ENCODE measurements at places on chromosomes 6 and 20.

- DNase-seq: no peak
Measured at GRCh38 chr6:89689732-89690131, 51.2 kb upstream of the LYRM2 start.

DNA sequence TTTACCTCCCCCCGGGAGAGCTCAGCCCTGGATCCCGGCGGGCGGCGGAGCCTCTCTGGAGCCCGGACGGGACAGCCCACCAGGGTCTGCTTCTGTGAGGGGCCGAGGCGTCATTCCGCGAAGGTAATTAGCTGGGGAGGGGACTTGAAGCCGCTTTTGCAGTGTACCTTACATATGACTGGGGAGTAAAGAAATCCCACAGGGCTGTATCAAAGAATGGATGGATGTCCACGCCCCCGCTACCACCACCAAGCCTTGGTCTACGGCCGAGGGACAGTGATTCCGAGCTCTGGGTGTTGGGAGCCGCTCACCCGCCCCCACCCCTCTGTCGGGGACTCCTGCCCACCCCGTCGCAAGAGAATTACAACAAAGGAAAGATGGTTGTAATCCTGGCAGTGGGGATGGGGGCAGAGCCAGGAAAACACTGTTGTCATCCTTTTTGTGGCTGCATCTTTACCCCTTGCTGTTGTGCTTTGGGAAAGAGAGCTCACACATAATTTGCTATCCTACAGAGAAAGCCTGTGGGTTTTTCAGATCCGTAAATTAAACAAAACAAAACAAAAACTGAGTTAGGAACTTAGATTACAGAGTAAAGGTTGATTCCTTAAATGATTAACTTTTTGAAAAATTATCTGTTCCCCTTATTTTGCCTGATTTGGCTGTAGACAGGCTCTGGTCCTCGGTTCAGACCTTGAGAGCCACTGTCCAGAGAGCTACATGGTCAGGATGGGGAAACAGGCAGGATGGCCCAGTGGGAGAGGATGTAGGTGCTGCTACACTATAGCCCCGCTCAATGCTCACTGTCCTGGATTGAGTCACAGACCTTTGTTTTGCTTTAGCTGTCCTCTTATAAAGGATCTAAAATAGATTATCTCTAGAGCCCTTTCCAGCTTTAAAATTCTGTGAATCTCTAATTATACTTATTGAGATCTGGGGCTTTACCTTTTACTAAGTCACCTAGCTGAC is 997 bp upstream of the FBXO30 start:
- no peak for DNase-seq

DNA sequence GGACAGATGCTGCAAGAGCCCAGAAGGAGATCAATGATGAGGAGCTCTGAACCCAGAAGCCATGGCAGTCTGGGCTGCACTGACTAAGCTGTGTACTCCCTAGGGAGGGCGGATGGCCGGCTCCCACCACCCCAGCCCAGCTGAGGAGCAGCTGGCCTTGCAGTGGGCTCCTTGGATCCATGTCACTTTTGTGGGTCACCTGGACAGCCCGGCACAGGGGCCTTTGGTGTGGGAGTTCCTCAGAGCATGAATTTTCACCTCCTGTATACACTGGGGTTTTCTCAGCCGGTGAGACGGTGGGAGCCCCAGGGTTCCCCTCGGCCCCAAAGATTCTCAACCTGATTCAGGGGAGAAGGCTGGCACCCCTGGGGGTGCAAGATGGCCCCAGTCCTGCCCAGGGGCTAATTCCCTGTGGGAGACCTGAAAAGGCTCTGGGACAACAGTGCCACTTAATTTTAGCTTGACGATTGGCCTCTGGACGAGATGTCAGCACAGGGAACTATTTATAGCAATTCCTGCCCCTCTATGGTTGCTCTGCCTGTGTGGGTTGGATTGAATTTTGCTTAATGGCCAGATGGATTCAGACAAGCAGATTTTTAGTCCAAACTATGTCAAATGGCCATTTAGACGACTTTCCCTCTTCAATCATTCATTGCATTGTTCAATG is 121.6 kb upstream of the PMEPA1 start:
- DNase-seq: no peak

- DNase-seq: no peak
Measured at GRCh38 chr6:30917487-30917886, 3.4 kb downstream of the VARS2 start.

DNA sequence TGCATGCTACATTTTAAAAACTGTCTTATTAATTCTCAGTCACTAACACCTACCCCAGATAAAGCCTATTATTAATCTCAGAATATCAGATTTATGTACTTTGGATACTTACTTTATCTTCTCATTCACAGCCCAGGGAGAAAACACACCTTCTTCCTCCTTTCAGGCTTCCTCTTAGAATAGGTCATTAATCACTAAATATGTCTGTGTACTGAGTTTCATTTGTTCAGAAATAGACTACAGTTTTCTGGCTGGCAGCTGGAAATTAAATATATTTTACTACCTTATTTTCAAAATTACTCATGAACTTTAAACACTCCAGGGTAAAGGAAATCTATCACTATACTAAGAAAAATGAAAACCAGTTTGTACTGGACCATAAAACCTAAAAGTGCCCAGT is 147.7 kb upstream of the DST start:
- no peak for DNase-seq

GRCh38 chr6:146785001-146785585 is 186.3 kb downstream of the ADGB start:
- DNase-seq: no peak

- DNase-seq: peak; percentile 82
Measured at GRCh38 chr6:110179406-110180227, at the start of gene WASF1. WASF1 (minus strand) TSS chr6:110179670; CDS start chr6:110127601, 52,069 bp downstream.

DNA sequence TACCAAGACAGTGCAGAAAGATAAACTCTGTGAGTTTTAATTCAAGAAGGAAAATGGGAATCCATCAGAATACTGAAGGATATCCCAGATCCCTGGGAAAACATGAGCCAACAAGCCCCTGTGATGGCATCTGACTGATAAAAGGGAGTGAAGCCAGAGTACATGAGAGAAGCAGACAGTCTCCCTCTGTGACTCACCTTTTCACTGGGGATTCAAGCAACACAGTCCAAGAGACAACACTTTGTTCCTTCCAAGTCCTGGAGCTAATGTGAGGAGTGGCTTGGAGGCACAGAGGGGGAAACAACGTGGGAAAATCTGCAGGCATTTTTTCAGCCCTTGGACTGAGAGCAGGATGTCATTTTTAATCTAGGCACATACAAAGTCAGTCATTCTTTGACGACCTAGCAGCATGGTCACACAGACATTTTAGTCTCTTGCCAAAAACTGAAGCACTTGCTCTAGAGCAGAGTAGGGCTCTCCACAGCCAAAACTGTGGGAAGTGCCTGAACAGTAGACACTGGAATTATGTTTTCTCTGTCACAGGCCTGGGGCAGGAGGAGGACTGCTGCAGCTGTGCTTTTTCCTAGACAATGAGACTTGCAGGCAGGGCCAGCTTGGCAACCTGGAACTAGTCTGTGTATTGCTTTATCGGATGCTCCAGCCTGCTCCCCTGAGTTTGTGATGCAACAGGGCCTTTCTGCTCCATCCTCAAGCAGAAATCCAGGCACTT is 465.0 kb upstream of the GJE1 start:
- DNase-seq: no peak

GRCh38 chr6:142763205-142763604 is 181.8 kb downstream of the HIVEP2 start:
- DNase-seq: no peak

- no peak for DNase-seq
Measured at GRCh38 chr6:108715832-108716231, 132.4 kb upstream of the ARMC2 start.

DNA sequence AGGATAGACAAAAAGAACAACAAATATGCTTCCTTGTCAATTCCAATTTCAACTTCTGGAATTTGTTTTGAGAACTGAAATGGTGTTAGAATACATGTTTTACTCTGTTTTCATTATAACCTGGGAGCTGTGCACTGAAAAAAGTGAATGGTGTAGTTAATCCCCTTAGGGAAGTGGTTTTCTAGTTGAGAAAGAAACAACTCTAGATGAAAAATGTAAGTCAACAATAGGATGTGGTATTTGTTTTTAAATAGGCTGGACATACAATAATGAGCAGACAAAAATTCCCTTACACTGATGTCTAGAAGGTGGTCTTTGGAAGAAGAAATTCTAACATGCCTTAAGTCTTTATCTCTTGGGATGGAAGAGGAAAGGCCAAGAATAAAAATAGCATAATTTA is 59.9 kb upstream of the TINAG start:
- DNase-seq: no peak

GRCh38 chr6:116955773-116956172 is 78.7 kb downstream of the RFX6 start:
- DNase-seq: no peak

DNA sequence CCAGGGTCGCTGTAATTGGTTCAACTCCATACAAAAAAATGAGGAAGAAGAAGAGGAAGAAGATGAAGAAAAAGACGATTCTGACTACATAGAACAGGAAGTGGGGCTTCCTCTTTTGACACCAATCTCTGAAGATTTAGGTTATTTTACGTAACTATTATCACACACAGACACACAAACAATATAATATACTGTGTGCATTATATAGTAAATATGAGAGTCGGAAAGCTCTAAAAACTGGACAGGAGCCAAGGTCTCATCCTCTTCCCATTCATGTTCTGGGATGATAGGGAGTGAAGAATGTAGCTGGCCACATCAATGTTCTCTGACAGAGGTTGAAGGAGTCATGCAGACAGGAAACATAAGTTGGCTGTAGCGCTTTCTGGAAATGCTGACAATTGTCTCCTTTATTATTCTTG is 13.3 kb downstream of the RSPH4A start:
- DNase-seq: no peak

GRCh38 chr20:8646033-8646441 is 422.9 kb upstream of the PLCB4 start:
- DNase-seq: no peak

GRCh38 chr6:109031416-109031815 is 63.2 kb downstream of the SESN1 start:
- no peak for DNase-seq

- no peak for DNase-seq
Measured at GRCh38 chr20:54291339-54292010, 83.6 kb downstream of the PFDN4 start.

GRCh38 chr6:109872968-109873545 is 105.1 kb upstream of the GPR6 start:
- no peak for DNase-seq

DNA sequence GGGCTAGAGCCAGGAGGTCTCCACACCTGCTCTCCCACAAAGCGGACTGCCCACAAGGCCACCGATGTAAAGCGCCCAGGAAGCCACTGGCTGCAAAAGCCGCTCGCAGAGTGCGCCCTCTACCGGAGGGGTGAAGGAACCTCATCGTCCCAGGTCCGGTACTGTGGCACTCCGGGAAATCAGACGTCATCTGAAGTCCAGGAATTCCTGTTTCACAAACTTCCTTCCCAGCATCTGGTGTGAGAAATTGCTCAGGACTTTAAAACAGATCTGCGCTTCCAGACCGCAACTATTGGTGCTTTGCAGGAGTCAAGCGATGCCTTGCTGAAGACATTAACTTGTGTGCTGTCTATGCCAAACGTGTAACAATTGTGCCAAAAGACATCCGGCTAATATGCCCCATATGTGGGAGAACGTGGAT is 115.1 kb upstream of the ARID1B start:
- DNase-seq: peak; percentile 22

DNA sequence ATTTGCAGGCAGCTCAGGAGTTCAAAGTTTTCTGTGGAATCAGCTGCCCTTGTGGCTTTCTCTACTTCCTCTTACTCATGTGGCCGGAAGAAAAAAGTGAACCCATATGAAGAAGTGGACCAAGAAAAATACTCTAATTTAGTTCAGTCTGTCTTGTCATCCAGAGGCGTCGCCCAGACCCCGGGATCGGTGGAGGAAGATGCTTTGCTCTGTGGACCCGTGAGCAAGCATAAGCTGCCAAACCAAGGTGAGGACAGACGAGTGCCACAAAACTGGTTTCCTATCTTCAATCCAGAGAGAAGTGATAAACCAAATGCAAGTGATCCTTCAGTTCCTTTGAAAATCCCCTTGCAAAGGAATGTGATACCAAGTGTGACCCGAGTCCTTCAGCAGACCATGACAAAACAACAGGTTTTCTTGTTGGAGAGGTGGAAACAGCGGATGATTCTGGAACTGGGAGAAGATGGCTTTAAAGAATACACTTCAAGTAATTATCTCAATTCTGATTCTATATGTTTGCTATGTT is 1.1 kb downstream of the MGME1 start:
- DNase-seq: no peak

DNA sequence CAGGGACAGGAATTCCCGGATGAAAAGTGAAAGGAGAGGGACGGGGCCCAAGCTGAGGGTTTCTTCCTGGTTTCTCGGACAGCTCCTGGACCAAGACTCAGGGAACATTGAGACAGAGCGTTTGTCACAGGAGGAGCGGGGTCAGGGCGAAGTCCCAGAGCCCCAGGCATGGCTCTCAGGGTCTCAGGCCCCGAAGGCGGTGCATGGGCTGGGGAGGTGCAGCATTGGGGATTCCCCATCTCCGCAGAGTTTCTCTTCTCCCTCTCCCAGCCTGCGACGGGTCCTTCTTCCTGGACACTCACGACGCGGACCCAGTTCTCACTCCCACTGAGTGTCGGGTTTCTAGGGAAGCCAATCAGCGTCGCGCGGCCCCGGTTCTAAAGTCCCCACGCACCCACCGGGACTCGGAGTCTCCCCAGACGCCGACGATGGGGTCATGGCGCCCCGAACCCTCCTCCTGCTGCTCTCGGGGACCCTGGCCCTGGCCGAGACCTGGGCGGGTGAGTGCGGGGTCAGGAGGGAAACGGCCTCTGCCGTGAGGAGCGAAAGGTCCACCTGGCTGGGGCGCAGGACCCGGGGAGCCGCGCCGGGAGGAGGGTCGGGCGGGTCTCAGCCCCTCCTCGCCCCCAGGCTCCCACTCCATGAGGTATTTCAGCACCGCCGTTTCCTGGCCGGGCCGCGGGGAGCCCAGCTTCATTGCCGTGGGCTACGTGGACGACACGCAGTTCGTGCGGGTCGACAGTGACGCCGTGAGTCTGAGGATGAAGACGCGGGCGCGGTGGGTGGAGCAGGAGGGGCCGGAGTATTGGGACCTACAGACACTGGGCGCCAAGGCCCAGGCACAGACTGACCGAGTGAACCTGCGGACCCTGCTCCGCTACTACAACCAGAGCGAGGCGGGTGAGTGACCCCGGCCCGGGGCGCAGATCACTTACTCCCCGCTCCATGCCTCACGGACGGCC is 54.6 kb upstream of the POLR1H start:
- no peak for DNase-seq

DNA sequence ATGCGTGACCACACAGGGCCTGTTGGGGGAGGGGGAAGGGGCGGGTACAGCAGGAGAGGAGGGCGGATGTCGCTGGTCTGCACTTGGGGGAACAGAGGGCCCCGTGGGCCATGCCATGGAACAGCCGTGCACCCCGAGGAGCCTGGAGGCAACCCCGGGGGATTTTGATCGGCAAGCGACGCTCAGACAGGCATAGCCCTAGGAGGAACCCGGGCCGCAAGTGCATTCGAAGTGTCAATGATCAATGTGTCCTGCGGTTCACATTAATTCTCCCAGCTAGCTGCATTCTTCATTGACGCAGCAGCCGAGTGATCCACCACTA is 772.8 kb upstream of the DEFB115 start:
- no peak for DNase-seq
